NCI-H524 (cell line): ENCODE measurements at places on chromosomes 12 and 14.

- no peak for DNase-seq
Observed at GRCh38 chr12:97572220-97572619, 109.6 kb downstream of the RMST start.

- no peak for DNase-seq
Observed at GRCh38 chr12:29334937-29335336, 46.0 kb downstream of the ERGIC2 start.

GRCh38 chr14:24311837-24312615, 724 bp downstream of the LTB4R start:
- DNase-seq: no peak

- no peak for DNase-seq
Observed at GRCh38 chr12:18135509-18135908, 45.5 kb upstream of the RERGL start.
